Activated CD4-positive, alpha-beta T cell treated with anti-CD3 and anti-CD28 coated beads, Interleukin-2, amount 10 ng/mL, durations not matched to agents 7 days and 5 days (primary cell): ENCODE measurements at places on chromosomes 12 and 14.

DNA sequence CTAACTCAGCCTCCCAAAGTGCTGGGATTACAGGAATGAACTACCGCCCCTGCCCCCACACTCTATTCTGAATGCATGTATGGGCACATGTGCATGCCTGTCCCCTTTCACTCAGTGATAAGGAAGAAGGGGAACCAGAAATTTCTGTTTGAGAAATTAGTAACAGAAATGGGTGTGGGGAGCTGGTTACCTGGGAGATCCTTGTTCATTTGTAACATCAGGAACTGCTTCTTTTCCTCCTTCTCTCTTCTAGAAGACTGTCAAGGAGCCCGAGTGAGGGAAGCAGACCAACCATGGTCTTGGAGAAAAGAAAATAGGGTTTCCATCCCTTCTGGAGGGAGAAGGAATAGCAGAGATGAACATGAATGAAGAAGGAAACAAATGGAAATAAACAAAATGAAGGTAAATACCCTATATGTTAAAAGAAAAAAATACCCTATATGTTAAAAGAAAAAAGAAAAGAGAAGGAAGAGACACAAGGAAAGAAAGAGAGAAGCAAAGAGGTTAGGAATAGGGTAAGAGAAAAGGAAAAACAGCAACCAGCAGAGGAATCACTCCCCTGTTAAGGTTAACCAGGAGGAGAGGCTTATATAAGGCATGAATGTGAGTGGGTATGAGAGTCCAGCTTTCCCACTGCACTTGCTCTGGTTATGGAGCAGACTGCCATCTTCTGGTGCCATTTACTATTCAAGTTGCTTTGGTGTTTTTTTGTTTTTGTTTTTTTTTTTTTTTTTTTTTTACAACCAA is 3.3 kb downstream of the PPP1R3E start:
- DNase-seq = peak; percentile 22

- no peak for DNase-seq
These were observed 82.6 kb downstream of the BBS10 start for GRCh38 chr12:76265424-76266180.

DNA sequence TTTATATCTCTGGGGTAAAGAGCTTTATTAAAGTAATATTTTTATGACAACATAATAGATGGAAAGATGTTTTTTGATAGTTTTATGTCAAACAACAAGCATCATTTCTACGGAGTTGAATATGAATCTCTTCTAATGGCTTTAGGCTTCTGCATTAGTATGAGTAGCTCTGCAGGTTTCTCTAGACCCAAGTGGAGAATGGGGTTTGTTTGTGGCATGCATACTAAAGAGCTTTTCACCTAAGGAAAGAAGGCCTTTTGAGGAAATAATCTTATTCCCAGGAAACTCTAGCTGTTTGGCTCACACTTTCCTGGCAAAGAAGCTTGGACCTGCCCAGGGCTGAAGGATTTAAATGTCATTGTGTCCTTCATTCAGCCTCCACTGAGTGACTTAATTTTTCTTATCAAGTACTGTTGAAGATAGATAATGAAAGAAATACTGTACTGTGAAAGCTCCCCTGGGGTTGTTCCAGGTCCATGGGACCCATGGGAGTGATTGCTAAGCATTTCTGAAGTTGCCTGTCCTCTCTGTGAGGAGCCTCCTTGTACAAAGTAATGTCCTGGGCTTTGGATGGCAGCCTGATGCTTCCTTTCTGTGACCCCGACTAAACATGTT is 469.3 kb downstream of the LRIG3 start:
- no peak for DNase-seq

GRCh38 chr12:114623737-114624136 is 60.2 kb downstream of the TBX3 start:
- DNase-seq = no peak

DNA sequence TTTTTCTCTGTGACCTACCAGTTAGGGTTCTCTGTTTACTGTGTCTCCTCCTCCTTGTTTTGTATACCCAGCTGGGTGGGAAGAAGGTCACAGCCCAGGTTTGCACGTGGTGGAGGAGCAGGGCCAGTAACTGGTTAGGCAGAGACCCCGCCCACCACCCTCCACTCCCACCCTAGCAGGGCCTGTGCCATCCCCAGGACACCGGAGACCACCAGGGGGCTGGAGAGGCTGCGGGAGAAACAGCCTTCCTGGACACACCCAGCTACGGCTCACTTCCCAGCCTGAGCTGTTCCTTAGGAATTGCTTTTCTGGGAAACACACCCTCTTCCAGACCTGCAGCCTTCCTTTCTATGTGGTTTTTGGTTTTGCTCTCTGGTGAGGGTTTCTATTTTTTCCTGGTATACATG is 21.1 kb downstream of the BDKRB2 start:
- no peak for DNase-seq
